Pancreas (tissue), 10 donors: ENCODE measurements at places on chromosomes 13 and 19. TPM values are rescaled to one million over a fixed set of nuclear protein-coding genes. Genes with fewer than 3 reads are reported as not detected.

DNA sequence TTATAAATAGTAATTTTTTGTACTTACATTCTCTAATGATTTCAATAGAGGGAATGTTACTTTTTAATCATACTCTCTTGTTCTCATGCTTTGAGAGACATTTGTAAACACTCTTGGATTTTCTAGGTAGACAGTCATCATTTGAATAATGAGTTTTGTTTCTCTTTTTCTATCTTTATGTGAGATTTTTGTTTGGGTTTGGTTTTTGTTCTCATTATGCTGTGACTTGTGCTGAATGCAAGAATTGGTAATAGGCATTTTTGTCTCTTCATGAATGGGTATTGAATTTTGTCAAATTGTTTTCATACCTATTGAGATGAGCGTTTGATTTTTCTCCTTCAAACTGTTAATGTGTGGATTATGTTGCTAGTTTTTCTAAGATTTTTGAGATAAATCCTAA, 56.8 kb upstream of the GPR183 start:
- no peak for DNase-seq

GRCh38 chr13:30134578-30134977, 172.8 kb downstream of the KATNAL1 start:
- DNase-seq, result no peak

- no peak for DNase-seq
Observed at GRCh38 chr19:18439025-18439909, 1.3 kb upstream of the ISYNA1 start.

GRCh38 chr13:105918842-105919741, 616.4 kb downstream of the EFNB2 start:
- no peak for DNase-seq

FAM216B gene
- not detected for polyA plus RNA-seq

- no peak for DNase-seq
Observed at GRCh38 chr19:6710273-6711077, 10.0 kb downstream of the C3 start.

- DNase-seq, result no peak
Observed at GRCh38 chr13:33096886-33097605, 80.8 kb downstream of the KL start.

DNA sequence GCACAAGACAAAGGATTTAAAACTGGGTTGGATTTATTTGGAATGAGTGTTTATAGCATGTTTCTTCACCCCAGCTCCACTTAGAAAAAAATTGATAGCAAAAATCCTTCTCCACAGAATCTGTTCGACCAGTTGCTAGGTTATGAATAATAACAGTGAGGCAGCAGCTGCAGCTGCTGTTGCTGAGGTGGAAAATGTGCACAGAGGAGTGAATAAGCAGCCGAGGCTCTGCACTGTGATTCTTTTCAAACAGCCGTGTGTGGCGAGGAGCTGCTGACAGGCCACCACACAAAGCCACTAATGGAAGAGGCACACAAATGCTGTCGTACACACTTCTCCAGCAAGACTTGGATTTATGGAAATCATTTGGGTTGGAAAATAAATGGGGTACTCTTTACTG, 6.4 kb upstream of the RASL11A start:
- no peak for DNase-seq

- no peak for DNase-seq
Observed at GRCh38 chr13:94384231-94384905, 95.1 kb downstream of the DCT start.

DNA sequence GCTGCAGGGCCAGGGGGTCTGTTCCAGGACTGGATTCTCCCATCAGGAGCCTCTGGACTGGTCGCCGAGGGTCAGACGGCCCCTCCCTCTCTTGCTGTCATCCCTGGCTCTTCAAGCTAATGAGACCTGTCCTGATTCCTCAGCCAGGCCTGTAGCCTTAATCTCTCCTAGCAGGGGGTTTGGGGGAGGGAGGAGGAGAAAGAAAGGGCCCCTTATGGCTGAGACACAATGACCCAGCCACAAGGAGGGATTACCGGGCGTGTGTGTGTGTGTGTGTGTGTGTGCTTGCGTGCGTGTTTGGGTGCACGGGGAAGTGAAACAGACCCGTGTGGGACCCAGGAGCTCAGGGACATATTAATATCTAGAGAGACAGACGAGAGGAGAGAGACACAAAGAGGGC, 1.9 kb upstream of the CRX start:
- DNase-seq, result no peak

GRCh38 chr19:4362101-4362828, 18.9 kb downstream of the MPND start:
- no peak for DNase-seq

DNA sequence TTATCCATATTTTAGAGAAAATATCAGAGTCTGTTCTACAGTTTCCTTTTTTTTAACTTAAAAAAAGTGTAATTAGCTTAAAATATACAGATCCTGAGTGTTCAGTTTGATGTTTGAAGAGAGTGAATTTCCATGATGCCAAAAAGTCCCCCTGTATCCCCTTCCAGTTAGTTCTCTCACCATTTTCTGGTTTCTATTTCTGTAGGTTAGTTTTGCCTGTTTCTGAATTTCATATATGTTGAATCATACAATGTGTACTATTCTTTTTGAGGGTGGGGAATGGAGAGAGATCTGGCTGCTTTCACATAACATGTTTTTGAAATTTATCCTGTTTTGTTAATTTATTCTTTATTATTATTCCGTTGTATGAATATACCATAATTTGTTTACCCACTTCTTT, 95.9 kb downstream of the PDS5B start:
- DNase-seq, result no peak

- no peak for DNase-seq
Observed at GRCh38 chr13:61253105-61253877, 162.4 kb downstream of the PCDH20 start.

- no peak for DNase-seq
Observed at GRCh38 chr13:90329641-90330040, 1017.8 kb upstream of the MIR17HG start.

- DNase-seq, result no peak
Observed at GRCh38 chr19:38650911-38651584, 3.6 kb downstream of the ACTN4 start.

GRCh38 chr19:29404951-29405727, 120.7 kb upstream of the VSTM2B start:
- no peak for DNase-seq

CLEC4M gene
- polyA plus RNA-seq, result not detected

SYCN gene
- polyA plus RNA-seq, result 2,558 TPM

DNA sequence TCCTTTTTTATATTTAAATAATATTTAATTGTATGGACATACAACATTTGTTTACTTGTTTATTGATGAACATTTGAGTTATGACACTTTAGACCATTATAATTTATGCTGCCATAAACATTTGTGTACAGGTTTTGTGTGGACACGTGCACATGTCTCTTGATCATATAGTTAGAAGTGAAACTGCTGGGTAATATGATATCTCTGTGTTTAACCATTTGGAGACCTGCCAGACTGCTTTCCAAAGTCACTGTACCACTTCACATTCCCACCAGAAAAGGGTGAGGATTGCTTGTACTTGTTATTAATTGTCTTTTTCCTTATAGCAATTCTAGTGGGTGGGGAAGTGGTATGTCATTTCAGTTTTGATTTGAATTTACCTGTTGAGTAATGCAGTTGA, 145.6 kb upstream of the KLHL1 start:
- no peak for DNase-seq

- no peak for DNase-seq
Observed at GRCh38 chr13:25204863-25205262, 32.8 kb upstream of the AMER2 start.

DNA sequence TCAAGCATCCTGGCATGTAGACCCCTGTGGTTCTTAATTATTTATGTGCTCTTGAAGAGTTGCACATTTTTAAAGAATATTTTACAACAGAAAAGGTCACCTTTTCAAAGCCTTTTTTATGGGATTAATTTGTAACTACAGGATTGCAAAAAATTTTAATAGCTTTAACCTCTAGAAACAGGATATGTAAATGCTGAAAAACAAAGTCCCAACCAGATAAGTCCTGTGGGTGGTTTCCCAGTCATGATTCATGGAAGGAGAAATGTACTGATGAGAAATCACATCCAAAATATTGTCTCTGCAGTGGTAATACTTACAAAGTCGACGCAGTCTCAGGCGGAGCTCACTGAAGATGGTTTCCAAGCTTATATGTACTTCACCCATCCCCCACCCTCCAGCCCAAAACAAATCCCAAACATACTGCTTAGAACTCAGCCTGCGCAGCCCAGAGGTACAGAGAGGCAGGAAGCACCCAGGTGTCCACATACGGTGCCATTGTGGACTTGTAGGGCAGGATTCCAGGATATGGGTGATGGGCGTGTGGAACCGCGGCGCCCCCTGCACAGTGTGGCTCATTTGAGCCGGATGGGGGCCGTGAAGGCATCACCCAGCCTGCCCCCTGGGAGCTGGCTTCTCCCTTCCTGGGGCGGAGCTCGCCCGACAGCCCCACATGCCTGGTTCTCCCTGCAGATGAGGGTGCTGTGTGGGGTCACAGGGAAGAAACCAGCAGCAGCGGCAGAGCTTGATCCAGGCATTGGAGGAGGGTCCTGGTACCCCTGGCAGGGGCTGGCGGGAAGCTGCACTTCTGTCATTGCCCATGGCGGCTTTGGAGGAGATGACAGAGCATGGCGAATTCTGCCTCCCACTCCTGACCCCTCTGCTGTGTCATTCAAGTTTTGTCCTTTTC, 101.2 kb downstream of the ATP11A start:
- no peak for DNase-seq

- no peak for DNase-seq
Observed at GRCh38 chr19:55781112-55781511, 12.2 kb downstream of the RFPL4AL1 start.

DNA sequence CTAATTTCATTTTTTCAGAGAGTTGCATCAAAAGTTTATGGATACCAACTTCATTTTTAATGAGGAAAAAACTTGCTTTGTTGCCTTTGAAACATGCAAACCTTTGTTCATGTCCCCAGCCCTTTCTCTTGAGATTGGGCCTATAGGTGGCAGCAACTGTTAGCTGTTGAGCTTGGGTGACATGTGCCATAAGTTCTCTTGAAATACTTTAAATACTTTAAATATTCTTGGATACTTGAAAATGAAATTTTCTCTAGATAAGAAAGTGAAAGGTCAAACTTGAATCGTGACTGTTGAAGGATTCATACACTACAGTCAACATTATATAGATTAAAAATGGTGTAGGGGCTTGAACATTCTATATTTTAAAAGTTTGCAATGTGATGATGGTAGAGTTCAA, 294.9 kb downstream of the NDFIP2 start:
- peak; percentile 39 for DNase-seq
